ENCODE measurements at places on chromosomes 7 and 10.

- no peak for DNase-seq
These were observed 25.8 kb downstream of the BRAF start for GRCh38 chr7:140898786-140899536.

DNA sequence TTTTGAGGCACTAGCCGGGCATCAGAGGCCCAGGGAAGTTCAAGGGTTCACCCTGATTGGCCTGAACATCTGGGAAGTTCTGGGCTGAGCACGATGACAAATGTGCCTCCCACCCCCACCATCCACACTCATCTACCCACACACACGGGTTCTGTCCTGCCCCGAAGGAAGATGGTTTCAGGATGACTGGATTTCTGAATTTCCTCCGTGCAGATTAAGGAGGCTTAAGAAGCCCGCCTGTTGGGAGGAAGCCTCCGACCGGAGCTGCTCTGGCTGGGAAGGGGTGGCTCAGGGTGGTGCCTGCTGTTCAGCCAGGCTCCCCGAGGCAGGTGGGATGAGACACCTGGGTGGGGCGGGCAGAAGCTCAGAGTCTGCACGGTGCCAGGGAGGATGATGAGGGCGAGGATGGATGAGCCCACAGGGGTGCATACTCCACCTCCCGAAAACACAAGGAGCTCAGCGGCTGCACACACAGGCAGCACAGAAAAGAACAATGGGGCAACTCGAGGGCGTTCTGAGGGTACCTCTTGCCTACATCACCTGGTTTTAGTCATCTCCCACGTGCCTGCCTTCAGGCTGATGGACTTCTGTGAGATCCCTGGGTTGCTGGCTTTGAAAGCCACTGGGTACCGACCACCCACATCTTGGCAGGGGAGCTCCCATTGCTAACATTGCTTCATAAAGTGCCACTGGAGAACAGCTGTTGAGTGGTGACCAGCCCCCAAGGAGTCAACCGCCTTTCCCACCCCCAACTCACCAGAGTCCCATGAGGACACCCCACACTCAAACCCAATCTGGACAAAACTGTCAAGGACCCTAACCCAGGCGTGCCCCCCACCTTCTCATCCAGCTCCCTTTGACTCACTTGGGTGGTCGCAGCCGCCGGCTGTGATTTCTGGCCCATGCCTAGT is 41.2 kb downstream of the CALML3 start:
- no peak for DNase-seq

- DNase-seq: no peak
These were observed 12.0 kb upstream of the KLHL7 start for GRCh38 chr7:23093546-23093945.

GRCh38 chr7:45682836-45683555 is 108.8 kb downstream of the ADCY1 start:
- DNase-seq: no peak

GRCh38 chr7:39946693-39947092 is 3.4 kb upstream of the CDK13 start:
- DNase-seq: no peak

DNA sequence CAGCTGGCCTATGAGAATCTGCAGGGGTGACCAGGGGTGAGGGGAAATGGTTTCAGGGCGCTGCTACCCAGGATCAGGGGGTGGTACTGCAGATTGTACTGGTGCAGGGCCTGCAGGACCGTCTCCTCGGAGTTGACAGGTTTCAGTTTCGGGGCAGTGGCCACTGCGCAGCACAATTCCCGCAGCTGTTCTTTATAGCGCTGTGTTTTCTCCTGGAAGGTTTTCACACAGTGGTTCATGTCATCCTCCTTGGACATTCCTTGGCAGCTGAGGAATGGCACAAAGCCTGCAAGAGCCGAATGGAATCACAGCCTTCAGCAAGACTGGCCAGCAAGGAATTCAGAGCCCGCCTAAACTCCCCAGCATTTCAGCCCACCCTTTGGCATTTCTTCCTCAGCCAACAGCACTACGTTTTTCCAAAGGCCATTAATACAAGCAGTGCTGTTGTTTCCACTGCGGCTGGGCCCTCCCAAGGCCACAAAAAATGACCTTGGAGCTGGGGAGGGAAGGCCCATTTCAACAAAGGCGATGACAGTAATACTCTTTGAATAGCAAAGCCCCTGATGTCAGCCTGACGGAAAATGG is 44.9 kb downstream of the PNLIPRP2 start:
- no peak for DNase-seq

DNA sequence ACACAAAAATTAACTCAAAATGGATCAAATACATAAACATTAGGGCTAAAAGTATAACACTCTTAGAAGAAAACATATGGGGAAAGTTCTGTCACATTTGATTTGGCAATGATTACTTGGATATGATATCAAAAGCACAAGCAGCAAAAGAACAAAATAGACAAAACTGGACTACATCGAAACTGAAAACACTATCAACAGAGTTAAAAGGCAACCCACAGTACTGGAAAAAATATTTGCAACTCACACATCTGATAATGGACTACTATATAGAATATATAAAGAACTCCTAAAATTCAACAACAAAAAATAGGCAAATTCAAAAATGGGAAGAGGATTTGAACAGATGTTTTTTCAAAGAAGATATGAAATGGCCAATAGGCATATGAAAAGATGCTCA is 51.0 kb downstream of the COA1 start:
- DNase-seq: no peak

DNA sequence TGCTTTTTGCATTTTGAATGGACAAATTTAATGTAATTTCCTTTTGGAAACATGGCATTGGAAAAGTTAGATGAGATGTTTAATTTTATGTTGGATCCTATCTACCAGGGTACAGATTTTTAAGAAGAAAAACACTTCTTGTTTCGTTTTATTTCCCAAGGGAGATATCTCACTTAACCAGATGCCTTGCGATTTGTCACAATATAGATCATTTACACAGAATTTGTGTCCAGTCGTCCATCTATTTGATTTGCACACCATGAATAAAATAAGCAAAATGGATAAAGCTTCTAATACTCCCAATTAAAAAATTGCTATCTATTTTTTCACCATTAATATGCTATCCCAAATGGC is 25.7 kb downstream of the HDAC9 start:
- no peak for DNase-seq

DNA sequence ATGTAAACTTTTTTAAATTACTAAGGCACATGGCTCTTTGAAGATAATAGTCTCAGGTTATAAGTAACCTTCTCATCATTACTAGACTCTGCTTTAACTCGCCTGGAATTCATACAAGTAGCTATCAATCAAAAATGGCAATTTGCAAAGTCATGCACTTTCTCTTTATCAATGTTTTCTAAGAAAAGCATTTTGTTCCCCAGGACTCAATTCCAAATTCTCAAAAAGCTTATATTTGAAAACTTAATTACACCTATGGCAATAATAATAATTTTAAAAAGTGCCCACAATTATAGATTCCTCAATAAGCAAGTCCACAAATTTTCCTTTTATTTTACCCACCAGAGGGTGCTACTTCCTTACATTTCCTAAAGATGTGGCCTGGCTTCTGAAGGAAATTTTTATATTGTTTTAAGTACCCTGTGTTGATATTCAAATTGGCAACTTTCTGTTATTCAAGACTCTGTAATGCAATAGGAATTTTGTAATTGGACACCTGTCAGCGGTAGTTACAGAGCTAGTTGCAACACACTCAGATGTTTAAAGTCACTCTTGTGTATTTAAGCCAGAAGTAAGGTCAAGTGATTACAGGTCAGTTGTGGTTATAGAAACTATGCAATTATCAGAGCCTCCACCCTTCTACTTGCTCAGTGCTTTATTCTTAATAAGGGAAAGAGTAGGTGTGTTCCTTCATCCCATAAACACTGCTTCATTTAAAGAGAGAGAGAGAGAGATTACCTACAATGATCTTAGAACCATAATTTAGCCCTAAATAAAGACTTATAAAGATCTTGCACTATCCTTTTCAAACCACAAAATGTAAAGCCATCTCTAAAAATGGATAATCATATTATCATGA is 47.1 kb upstream of the HYAL4 start:
- DNase-seq: no peak

DNA sequence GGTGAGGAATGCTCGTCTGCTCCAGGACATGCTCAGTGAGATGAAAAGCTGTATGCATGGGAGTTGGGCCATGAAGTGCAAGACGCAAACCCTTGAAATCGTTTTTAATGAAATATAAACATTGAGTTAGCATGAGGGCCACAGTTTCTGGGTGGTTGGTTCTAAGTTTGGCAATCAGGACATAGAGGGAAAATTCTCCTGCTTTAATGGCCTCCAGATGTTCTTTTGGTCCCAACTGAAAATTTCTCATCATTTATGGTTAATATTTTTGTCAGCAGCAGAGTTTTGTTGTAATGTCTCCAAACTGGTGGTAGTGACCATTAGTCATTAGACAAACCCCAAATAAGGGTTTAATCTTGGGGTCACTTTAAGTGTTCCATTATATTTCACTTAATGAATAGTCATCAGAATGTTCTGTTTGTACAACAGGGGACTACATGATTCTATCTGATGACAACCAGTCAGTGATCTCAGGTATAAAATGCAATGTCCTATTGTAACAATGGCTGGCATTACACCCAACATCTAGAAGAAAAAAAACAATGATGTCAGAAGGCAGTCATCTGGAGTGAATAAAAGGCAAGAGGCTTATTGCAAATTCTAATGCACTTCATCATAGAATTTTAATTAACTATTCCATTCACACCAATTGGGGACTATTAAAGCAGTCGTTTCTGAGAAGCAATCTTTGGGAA is 197.4 kb downstream of the JCAD start:
- DNase-seq: no peak

GRCh38 chr10:29253690-29254029 is 35.2 kb upstream of the LYZL1 start:
- DNase-seq: no peak

DNA sequence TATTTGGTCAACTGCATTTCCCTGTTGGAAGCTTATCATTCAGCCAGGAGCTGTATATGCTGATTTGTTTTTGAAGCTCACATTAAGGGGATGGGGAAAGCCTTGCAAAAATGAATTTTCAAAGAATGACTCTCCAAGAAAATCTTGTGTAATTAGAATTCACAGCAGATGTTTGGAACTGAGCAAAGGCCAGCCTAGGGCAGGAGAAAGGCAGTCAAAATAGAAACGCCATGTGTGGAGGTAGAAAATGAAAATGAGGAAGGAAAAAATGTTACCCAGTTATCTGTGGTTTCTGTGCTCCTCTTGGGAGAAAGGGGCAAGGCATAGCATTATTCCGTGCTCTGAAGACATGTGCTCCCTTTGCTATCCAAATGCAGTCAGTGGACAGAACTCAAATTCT is 93.5 kb downstream of the NRP1 start:
- no peak for DNase-seq

GRCh38 chr7:135704074-135704473 is 23.9 kb downstream of the SLC13A4 start:
- no peak for DNase-seq

GRCh38 chr10:132781556-132781955 is 4.4 kb downstream of the NKX6-2 start:
- no peak for DNase-seq

DNA sequence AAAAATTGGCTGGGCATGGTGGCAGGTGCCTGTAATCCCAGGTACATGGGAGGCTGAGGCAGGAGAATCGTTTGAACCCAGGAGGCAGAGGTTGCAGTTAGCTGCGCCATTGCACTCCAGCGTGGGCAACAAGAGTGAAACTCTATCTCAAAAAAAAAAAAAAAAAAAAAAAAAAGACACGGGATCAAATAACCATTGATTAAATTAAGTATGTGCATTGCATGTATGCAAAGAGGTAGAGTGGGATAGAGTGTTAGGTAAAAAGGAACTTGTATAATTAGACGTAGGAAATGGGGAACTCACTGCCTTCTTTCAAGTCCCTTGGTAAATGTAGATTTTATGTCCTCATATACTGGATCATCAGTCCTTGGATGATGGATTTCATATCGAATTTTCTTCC is 13.1 kb downstream of the VCL start:
- no peak for DNase-seq

DNA sequence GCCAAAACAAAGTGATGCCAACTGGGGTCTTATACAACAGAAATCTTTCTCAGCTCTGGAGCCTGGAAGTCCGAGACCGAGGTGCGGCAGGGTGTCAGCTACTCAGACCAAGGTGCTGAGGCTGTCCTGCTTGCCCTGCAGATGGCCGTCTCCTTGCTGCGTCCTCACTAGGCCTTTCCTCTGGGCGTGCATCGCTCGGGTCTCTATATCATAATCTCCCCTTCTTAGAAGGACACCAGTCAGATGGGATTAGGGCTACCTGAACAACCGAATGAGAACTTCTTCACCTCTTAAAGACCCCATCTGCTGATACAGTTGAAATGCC is 244.7 kb downstream of the EBF3 start:
- no peak for DNase-seq

- DNase-seq: no peak
These were observed 28.6 kb upstream of the LHFPL3 start for GRCh38 chr7:104299777-104300176.

GRCh38 chr10:28217848-28218247 is 85.0 kb downstream of the MPP7 start:
- DNase-seq: no peak

DNA sequence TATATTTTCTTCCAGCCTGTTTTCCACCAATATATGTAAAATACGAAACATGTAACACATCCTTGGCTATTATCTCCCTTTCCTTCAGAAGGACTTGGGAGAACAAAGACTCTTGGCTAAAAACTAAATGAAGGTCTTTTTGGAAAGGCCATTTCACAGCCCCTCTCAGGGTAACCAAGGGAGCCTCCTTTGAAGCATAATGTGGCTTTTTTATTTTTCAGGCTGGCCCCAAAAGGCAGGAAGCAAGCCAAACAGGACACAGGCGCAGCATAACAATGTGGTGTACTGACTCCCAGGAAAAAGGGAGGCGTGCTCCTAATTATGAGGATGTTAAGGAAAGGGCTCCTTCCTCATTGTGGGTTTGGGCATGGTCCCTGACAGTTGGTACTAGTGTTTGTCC is 30.3 kb upstream of the CCSER2 start:
- no peak for DNase-seq

DNA sequence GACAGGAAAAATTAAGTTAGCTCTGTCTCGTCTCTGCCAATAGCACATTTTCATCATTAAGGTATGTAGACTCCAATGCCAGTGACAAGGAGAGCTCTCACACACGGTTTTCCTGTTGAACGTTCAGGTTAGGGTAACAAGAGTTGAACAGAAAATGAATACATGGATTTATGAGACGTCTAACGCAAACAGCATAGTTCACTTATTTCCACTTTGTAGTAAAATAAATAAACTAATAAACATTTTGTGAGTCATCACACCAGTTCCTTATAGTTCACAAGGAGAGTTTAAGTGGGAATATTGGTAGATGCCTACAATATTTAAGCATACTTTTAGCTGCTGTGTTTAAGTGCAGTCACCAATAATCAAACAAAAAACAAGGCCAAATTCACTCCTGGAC is 21.1 kb downstream of the DRGX start:
- no peak for DNase-seq

- no peak for DNase-seq
These were observed 44.1 kb downstream of the HTR7 start for GRCh38 chr10:90813594-90814365.
